ENCODE measurements at places on chromosomes 13 and 19.

DNA sequence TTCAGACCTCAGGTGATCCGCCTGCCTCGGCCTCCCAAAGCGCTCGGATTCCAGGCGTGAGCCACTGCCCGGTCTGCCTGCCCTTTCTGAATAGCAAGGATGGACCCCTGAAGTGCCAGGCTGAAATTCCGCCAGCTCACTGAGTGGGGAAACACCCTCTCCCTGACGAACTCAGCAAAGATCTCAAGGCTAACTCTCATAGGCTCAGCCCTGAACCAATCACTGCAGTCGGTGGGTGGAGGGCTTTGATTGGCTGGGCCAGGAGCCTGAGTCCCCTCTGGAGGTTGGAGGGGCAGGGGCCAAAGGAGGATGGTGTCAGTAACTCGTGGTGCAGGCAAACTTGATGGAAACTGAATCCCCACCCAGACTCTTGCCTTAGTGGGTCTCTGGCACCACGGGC, 11.2 kb upstream of the COMP start:
- no peaks in the 10 kb centered on the region for H3K36me3 ChIP-seq
- peaks cover 17% of the 10 kb centered on the region for H3K27me3 ChIP-seq
- H3K4me1 ChIP-seq, result no peaks in the 10 kb centered on the region
- DNase-seq, result no peak

DNA sequence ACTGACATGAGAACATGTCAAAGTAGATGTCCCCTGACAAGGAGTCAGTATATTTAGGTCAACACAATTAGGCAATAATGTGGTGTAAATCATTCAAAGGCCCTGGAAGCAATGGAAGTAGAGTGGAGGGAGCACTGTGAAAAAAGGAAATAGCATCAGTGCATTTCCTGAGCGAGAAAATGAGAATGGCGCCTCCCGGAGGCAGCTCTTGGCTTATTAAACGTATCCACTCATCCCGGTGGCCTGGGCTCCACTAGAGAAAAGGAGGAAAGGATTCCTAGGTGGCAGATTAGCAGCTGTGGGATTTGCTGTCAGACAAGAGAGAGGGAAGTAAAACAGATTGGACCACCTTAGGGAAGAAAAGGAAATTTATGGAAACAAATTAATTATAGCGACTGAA, 173.7 kb upstream of the TMTC4 start:
- H3K27me3 ChIP-seq, result no peaks in the 10 kb centered on the region
- no peaks in the 10 kb centered on the region for H3K4me1 ChIP-seq
- no peak overlapping the region for H3K4me3 ChIP-seq

DNA sequence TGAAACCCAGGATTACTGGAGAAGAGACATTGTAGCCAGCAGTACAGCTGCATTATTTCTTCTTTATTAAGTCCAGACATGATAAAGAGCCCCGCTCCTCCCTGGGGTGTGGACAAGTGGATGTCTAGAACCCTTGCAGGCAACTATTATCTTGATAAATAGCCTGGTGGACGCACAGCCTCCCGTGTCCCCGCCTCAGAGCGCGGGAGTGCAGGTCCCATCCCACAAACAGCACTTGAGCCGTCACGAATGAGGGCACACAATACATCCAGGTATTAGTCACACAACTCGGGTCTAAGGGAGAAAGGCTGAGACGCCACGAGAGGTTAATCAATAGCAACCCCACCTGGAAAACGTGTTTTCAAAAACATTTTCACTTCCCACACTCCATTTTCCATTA, 213.2 kb upstream of the SOX1 start:
- no peaks in the 10 kb centered on the region for H3K4me1 ChIP-seq
- DNase-seq, result no peak
- no peak overlapping the region for H3K4me3 ChIP-seq

GRCh38 chr13:110471833-110472162, 89.7 kb downstream of the RAB20 start:
- H3K27ac ChIP-seq, result peak overlapping the region; percentile 83
- no peaks in the 10 kb centered on the region for H3K36me3 ChIP-seq
- H3K27me3 ChIP-seq, result no peaks in the 10 kb centered on the region
- H3K4me3 ChIP-seq, result peak overlapping the region; percentile 73
- peak; percentile 59 for DNase-seq
- peaks cover 55% of the 10 kb centered on the region for H3K4me1 ChIP-seq

GRCh38 chr13:108985166-108985565, 355.8 kb downstream of the MYO16 start:
- H3K4me3 ChIP-seq, result no peak overlapping the region
- peaks cover 11% of the 10 kb centered on the region for H3K27me3 ChIP-seq
- H3K36me3 ChIP-seq, result no peaks in the 10 kb centered on the region
- H3K4me1 ChIP-seq, result no peaks in the 10 kb centered on the region

GRCh38 chr13:96994858-96995243, 575 bp upstream of the OXGR1 start:
- DNase-seq, result no peak
- no peak overlapping the region for H3K4me3 ChIP-seq
- peaks cover 7% of the 10 kb centered on the region for H3K4me1 ChIP-seq
- no peak overlapping the region for H3K27ac ChIP-seq

GRCh38 chr19:55133639-55134444, 15.2 kb downstream of the TNNT1 start:
- no peak overlapping the region for H3K4me3 ChIP-seq
- H3K4me1 ChIP-seq, result peaks cover 5% of the 10 kb centered on the region
- no peak for DNase-seq
- peaks cover 30% of the 10 kb centered on the region for H3K27me3 ChIP-seq
- H3K27ac ChIP-seq, result no peak overlapping the region
- H3K36me3 ChIP-seq, result no peaks in the 10 kb centered on the region

DNA sequence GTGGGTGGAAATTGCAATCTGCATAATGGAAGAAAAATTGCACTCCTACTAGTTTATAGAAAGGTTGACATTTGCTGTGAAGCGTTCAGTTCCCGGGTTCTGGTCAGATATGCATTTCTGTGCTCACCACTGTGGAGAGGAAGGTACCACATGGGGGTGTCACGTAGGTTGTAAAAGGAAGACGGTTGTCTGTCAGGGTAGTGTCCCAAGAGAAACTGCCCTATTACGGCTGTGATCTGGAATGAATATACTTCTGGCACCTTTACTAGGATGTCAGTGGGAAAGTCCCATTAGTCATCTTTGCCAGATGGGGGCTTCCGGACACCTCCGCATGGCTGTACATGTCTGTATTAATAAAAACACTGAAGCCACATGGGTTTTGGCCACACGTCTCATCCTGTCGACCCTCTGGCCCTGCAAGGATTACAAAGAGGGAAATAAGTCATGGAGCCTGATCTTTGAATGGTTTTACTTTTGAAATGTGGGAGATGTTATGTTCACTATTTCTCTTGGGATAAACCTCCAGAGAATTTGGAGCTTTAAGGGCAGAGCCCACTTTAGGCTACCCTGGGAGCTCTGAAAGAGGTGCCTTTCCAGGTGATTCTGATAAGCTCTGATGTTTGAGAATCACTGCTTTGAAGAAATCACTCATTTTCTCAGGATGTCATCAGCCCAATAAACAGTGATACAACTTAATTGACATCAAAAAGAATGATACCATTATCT, 133.9 kb downstream of the AKAP11 start:
- peak; percentile 30 for DNase-seq
- H3K4me1 ChIP-seq, result peaks cover 19% of the 10 kb centered on the region
- H3K4me3 ChIP-seq, result peak overlapping the region; percentile 69
- no peaks in the 10 kb centered on the region for H3K27me3 ChIP-seq
- H3K27ac ChIP-seq, result peak overlapping the region; percentile 86

DNA sequence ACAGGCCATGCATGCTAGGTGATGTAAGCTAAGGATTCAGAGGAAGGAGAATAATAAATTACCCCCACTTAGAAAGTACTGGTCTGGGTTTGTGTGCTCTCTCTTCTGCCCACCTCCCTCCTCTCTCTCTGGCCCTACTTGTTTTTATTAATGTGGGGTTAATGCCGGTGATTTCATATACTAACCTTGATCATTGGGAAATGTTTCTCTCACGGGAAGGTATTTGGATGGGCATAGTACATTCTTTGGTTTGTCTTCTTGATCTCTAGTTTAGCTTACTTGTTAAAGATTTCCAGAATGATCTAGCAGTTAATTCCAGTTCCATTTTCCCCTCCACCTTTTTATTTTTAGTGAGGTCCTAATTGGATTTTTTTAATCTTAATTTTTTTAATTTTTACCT, 24.6 kb downstream of the ARHGAP35 start:
- H3K36me3 ChIP-seq, result peaks cover 2% of the 10 kb centered on the region
- no peak for DNase-seq
- peaks cover 13% of the 10 kb centered on the region for H3K4me1 ChIP-seq
- no peaks in the 10 kb centered on the region for H3K27me3 ChIP-seq

- no peak overlapping the region for H3K27ac ChIP-seq
- peaks cover 71% of the 10 kb centered on the region for H3K36me3 ChIP-seq
- no peak overlapping the region for H3K4me3 ChIP-seq
Measured at GRCh38 chr13:73696271-73696670, 437.9 kb downstream of the KLF12 start.

DNA sequence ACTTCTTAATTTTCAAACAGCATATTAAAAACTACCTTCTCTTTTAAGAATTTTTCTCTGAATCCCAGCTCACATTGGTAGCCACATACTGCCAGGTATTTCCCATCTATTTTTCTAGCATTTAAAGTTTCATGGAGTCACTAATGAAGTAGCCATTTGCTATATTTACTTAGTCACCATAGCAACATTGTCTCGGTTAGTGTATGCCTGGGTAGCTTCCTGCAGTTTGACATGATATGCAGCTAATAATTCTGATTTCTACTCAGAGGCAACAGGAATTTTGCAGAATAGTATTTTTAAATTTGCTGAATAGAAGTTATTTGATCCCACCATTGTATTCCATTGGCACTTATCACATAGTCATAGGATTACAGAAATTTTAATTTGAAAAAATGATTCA, 30.9 kb upstream of the KCTD4 start:
- no peak overlapping the region for H3K4me3 ChIP-seq
- no peaks in the 10 kb centered on the region for H3K27me3 ChIP-seq
- DNase-seq, result no peak
- peaks cover 14% of the 10 kb centered on the region for H3K36me3 ChIP-seq
- no peak overlapping the region for H3K27ac ChIP-seq

DNA sequence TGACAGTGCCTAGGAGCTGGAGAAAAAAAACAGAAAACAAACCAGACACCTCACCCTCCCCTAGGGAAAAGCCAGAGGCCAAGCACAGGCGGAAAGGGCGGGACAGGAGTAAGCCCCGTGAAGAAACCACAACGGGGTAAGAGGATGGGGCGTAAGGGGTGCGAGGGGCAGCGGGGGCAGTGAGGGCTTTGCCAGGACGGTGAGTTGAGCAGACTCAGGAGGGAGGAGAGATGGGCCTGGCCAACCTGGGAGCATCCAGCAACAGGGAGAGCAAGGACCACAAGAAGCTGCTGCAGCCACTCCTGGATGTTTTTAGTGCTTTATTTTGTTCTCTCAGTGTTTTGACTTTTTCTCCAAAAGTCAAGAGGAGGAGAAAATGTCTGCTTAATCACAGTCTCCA, 114.1 kb upstream of the SOX1 start:
- no peak overlapping the region for H3K4me3 ChIP-seq
- no peak overlapping the region for H3K27ac ChIP-seq
- no peaks in the 10 kb centered on the region for H3K27me3 ChIP-seq
- no peak for DNase-seq
- no peaks in the 10 kb centered on the region for H3K36me3 ChIP-seq

GRCh38 chr19:2434267-2434666, 6.9 kb upstream of the TIMM13 start:
- H3K4me3 ChIP-seq, result no peak overlapping the region
- H3K36me3 ChIP-seq, result peaks cover 41% of the 10 kb centered on the region
- DNase-seq, result no peak
- no peaks in the 10 kb centered on the region for H3K27me3 ChIP-seq
- H3K4me1 ChIP-seq, result no peaks in the 10 kb centered on the region

GRCh38 chr13:105660561-105660960, 874.9 kb downstream of the EFNB2 start:
- DNase-seq, result no peak
- no peak overlapping the region for H3K4me3 ChIP-seq
- no peaks in the 10 kb centered on the region for H3K27me3 ChIP-seq
- no peaks in the 10 kb centered on the region for H3K4me1 ChIP-seq
- no peak overlapping the region for H3K27ac ChIP-seq

DNA sequence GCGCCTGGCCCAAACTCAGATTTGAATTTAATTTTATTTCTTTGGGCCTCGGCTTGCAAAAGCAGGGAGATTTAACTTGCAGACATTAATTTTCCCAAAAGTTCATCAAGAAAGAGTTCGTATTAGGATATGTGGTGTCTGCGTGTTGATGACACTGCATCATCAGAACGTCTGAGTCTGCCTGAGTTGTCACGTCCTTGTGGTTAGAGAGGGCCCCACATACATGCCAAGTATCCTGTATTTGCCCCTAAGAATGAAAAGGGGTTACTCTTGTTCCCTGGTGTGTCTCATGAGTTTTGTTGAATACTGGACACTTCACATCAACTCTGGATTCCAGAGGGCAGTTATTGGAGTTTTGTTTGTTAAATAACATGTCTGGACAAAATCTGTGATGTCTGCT, 5.6 kb upstream of the TEX29 start:
- no peaks in the 10 kb centered on the region for H3K27me3 ChIP-seq
- DNase-seq, result no peak
- no peak overlapping the region for H3K4me3 ChIP-seq
- peaks cover 48% of the 10 kb centered on the region for H3K36me3 ChIP-seq

Measured in activated B cell treated with CpG ODN at 0.5 μM for 24 hours (primary cell).